ENCODE measurements at places on chromosomes 2 and 18.

DNA sequence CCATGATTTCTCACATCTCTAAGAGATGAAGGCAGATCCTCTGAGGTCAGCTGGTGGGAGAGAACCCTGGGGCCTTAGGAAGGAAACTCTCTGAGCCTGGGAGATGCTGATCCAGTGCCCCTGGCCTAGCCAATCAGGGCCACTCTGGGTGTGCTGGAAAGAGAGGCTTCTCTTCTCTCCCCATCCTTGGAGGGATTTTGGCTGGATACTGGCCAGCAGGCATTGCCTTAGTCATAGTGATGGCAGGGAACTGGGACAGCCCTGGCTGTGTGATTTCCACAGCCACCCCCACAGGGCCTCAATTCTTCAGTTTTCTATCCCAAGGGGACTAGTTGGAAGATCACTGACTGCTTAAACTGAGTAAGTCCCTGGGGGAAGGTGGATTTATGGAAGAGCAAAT lies 26.6 kb upstream of the PLB1 start:
- DNase-seq: peak; percentile 49

GRCh38 chr2:20633001-20633400 lies 17.9 kb downstream of the HS1BP3 start:
- DNase-seq: no peak

- DNase-seq: no peak
Observed at GRCh38 chr2:18186816-18187613, 308.5 kb downstream of the KCNS3 start.

DNA sequence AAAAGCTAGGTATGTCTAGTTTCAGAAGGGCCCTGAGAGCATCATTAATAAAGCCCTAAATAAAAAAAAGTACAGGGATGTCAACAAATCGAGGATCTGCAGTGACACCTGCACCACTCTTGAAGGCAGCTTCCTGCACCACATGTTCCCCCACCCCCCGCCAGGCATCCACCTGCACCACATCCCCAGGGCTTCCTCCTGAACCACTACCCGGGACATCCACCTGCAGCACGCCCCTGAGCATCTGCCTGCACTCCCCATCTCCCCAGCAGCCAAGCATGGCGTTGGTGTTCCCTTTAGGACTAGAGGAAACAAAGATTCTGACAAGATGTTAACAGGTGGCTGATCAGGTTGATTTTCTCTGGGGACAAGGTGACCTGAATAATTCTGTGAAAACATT lies 55.2 kb downstream of the DLGAP1 start:
- no peak for DNase-seq

GRCh38 chr2:158189526-158189925 lies 87.8 kb downstream of the UPP2 start:
- no peak for DNase-seq

DNA sequence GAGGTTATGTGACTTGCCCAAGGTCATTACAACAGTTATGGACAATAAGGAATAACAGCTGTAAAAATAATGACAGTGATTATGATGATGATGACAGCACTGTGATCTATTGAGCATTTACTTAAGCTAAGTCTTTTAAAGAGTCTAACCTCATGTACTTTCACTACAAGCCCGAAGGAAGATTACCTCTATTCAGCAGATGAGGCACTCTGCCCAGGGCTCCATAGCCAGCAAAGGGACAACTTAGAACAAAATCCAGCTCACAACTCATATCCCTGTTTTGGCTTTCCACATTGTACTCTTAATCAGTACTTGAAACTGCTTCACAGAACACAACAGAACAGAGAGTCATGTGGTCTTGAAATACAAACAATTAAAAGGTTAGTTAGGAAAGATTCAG lies 290.2 kb downstream of the ZNF385B start:
- DNase-seq: no peak

DNA sequence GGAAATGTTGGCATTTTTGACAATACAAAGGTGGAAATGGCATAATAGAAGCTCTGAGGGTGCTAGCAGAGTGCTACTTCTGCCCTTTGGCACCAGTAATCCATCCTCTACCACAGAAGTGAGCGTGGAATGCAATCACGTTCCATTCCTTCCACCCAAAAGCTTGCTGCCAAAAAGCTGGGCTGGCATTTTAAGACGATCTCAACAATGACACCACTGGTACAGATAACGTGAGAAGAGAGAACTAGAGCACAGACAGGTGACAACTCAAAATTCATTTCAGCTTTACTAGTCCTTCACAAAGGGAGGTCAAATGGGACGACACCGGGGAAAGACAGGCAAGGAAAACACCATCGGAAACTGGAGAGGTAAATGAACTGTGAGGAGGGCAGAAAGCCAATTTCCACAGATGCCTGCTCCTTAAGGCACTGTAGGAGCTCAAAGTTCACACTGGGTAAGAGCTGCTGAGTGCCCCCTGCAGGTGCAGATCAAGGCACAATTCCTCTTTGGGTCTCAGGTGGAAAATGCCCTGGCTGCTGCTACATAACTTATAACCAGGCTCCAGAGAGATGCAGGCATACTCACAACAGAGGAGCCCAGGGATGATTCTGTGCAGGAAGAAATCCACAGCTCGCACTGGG lies 50.7 kb upstream of the RNU4ATAC start:
- peak; percentile 58 for DNase-seq

DNA sequence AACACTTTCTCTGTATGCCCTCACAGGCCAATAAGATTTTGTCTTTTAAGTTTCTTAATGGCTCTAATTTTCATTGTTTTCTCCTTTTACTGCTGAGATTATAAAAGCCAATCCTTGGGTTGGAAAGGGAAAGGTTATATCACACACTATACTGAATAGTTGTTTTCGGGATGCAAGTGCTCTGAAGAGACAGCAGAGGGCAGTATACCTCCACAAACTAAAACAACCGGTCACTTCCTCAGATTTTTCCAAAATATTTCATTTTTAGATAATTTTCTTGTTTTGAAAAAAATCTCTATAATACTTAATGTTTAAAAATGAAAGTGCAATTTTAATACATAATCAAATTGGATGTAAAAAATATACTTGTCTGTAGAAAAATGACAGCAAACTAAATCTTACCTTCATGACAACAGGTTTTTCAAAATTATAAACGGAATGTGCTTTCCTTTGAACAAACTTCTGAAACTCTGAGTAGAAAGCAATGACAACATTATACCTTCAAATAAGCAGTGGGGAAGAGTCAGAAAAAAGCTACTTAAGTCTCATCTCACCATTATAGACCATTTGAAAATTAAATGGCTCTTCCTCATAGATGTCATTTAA lies 82.7 kb downstream of the ORC4 start:
- DNase-seq: peak; percentile 10

GRCh38 chr2:126639276-126639675 lies 16.7 kb upstream of the GYPC start:
- no peak for DNase-seq

DNA sequence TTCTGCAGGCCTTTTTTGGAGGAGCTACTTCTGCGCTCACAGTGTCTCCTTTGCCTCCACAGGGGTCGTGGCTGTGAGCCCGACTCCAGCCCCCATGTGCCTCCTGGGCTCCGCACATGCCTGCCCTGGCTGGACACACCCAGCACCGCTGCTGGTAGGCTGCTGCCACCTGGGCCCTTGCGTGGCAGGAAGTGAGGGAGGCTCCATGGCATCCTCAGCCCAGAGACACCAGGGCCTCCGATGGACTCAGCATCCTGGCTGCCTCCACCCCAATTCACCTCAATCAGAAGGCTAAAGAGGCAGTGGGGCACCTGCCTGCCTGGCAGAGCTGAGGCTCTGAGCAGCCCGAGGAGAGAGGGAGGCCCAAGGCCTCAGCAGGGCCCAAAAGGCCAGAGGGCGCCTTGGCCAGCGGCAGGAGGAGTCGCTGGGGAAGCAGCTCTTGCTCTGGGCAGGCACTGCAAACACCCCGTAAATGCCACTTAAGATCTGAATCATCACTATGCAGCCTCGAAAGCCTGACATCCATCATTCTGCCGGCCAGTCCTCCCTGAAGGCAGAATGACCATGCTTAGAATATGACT lies 68.3 kb upstream of the OTOS start:
- DNase-seq: peak; percentile 40

GRCh38 chr2:232611559-232612218 lies 21.7 kb upstream of the EFHD1 start:
- DNase-seq: peak; percentile 54

DNA sequence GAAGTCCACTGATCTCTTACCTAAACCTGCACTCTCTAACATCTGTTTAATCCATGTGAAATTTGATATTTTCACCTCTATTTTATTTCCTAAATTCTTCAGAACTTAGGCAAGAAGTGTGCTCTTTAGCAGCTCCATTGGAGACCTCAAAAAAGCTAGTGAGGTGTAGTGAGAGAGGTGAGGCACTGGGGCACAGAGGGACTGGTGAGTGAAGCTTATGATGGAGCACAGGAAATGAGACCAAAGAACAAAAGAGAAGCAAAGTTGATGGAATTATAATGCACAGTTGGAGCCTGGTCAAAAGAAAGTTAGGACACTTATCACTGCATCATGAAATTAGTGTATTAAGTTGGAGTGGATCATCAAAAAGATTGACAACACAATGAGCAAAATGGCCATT lies 1050.7 kb upstream of the NRXN1 start:
- no peak for DNase-seq

DNA sequence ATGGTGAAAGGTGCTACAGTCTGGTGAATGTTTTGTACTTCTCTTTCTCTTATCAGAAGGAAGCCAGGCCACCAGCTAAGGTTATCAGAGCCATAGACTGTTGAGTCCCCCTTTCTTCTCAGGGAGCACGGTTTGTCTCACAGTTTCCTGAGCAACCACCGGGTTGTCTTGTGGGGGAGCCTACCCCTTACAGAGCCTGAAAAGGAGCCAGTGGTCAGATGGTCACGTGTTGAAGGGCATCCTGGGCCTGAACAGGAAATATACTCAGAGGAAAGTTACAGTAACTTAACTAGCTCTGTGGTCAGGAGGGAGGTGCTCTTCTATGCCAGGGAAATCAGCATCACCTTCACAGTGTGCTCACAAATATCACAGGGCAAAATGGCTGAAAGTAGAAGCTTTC lies 11.6 kb downstream of the CD28 start:
- DNase-seq: no peak

DNA sequence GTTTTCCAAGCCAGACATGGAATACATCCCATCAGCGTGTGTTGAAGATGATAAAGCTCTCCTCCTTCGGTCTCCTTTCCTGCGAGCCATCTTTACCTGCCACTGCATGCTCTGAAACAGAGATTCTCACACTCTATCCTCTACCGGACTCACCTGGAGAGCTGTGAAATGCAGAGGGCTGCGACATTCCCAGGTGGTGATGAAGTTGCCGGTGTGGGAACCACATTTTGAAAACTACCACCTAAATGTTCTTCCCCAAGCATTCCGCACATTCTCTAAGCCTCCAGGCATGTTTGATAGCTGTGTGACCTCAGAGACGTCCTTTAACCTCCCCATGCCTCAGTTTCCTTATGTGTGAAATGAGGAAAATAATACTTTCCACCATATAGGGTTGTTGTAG lies 226.2 kb upstream of the RAB6C start:
- DNase-seq: no peak

GRCh38 chr2:144151851-144152250 lies 368.1 kb downstream of the ZEB2 start:
- no peak for DNase-seq

GRCh38 chr2:188291617-188292347 lies at the start of gene GULP1:
GULP1 (plus strand) TSS chr2:188291874; CDS start chr2:188477703, 185,829 bp downstream.
- DNase-seq: peak; percentile 79

- no peak for DNase-seq
Observed at GRCh38 chr2:222730366-222730999, 59.0 kb downstream of the MOGAT1 start.

DNA sequence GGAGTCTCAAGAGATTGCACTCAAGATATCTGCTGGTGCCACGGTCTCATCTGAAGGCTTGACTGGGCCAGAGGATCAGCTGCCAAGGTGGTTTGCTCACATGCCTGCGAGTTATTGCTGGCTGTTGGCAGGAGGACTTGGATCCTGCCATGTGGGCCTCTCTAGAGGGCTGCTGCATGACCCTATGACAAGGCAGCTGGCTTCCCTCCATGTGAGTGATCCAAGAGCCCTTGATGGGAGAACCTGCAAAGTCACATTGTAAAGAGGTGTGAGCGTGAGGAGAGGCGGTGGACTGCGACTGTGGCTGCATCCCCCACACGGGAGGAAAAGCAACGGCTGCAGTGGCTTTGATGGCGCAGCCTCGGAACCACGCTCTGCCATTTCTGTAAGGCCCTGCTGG lies 4.0 kb upstream of the ALLC start:
- DNase-seq: no peak

DNA sequence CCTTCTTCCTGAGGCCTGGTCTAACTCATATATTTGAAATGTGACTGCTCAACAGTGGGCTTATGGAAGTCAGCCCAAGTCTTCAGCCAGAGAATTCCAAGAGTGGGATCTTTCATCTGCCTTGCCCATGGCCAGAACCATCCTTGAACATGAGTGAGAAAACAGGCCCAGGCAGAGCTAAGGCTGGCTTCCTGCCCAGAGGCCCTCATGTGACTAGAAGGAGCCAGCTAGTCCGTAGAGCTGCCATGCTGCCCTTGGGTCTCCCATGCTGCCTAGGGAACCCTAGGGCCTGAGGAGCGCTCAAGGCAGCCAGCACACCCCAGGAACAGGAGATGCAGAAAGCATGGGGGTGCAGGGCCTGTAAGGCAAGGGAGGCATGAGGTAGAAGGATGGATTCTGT lies 203.6 kb downstream of the FHOD3 start:
- DNase-seq: no peak

DNA sequence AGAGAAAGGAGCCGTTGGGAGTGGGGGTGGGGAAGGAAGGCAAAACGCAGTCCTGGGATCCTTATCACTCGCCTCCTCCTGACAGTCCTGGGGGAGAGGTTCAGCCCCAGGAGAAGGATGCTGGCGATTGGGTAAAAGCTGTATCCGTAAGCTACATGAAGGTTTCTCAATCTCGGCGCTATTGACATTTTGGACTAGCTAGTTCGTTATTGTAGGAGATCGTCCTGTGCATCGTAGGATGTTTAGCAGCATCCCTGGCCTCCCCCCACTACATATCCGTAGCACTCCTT lies 511 bp upstream of the TP53I3 start:
- peak; percentile 64 for DNase-seq

DNA sequence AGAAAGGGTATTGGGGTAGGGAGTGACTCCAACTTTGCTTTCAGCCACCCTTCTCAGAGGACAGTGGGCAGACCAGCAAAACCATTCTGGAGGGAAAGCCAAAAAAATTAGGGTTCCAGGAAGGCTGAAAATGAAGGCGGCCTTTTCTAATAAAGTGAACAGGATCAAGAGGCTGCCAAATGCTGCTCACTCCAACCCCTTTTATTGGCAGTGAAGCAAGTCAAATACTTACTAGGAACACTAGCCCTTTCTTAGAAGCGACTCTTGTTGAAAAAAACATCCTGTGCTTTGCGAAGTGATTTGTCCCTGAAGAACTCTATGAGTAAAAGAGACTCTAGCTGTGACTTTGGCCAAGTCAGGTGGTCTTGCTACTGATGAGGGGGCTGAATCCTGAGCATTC lies 83.6 kb upstream of the CYP1B1 start:
- DNase-seq: no peak

- DNase-seq: no peak
Observed at GRCh38 chr2:118669654-118670053, 177.8 kb downstream of the EN1 start.

All from AG08396 (cell line).